ENCODE measurements at places on chromosomes 7 and 10.

- DNase-seq: peak; percentile 68
These were observed 17.8 kb downstream of the SGMS1 start for GRCh38 chr10:50605951-50606270.

DNA sequence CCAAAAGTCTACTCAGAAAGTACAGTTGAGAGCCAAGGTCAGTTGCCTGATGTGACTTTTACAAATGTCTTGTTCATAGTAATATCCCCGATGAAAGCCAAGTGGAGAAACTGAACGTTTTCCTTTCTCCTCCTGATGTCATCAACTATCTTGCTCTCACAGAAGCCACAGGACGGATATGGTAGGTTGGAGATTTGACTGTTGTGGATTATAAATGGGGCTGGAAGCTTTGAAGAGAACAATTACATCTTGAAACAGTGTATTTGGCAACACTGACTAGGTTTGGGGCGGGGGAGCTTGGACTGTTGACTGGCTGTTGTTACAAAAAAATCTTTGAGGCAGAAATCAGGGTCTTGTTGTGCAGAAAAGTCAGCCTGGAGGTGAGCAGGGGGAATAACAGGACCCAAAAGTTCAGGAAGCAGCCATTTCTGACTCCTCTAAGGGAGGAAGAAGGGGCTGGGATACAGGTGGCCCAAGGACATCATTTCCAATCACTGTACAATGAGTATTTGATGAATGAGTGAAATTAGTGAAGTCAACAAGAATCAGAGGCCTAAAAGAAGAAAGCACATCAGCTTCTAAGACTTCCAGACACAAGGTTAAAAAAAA lies 24.3 kb downstream of the PLEKHS1 start:
- no peak for DNase-seq

DNA sequence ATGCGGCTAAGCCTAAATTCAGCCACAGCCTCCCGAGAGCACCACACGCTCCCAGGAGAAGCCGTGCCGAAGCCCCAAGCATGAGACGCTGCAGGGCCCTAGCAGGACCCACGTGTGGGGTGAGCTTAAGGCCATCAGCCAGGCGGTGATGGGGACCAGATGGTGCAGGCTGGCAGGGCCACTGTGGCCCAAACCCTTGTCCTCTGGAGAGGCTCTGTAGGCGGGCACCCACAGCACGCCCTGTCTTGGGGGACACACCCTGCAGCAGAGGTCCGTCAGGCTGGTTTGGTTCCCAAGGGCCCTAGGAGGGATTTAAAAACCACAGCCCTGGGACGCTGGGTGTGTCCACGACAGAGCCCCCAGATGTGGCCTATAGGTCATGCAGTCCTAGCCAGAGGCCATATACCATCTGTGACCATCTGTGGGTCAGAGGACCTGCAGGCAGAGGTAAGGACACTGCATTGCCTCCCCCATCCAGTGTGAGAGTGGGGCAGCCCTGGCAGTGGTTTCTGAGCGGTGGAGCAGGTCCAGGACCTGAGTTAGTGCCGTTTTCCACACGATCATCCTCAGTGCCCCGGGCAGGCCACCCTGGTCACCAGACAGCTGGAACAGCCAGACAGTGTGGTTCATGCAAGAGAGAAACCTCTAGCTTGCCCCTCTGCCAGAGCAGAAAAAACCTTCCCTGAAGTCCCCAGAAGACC lies 39.6 kb upstream of the INPP5A start:
- DNase-seq: no peak

- DNase-seq: no peak
These were observed 7.6 kb downstream of the ATP5F1C start for GRCh38 chr10:7795605-7796004.

DNA sequence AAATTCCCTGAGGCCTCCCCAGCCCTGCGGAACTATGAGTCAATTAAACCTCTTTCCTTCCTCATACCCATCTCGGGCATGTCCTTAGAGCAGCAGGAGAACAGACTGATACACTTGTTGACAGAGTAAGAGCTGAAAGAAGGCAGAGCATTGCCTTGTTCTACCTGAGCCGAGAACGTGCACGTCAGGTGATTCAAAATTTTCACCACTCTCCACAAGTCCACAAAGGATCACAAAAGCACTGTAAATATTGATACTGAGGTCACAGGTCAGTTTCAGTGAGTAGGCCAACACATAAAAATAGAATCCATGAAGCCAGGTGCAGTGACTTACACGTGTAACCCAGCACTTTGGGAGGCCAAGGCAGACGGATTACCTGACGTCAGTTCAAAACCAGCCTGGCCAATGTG lies 27.8 kb downstream of the DCLRE1C start:
- no peak for DNase-seq

DNA sequence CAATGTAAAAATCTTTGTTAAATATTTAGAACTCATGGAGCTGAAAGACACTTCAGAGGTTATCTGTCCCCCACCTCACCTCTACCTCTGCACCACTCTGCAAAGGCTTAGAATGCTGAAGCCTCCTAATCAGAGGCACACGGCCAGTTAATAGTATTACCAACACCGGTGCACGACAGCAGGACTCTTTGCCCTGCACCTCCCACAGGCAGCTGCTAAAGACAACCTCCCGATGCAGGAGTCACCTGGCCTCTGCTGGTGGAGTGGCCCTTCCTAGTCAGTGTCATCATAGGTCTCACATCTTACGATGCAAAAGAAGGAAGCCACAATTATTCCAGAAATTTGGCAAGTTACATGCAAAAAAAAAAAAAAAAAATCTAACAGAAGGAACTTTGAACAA lies 66.6 kb upstream of the MGMT start:
- DNase-seq: no peak

DNA sequence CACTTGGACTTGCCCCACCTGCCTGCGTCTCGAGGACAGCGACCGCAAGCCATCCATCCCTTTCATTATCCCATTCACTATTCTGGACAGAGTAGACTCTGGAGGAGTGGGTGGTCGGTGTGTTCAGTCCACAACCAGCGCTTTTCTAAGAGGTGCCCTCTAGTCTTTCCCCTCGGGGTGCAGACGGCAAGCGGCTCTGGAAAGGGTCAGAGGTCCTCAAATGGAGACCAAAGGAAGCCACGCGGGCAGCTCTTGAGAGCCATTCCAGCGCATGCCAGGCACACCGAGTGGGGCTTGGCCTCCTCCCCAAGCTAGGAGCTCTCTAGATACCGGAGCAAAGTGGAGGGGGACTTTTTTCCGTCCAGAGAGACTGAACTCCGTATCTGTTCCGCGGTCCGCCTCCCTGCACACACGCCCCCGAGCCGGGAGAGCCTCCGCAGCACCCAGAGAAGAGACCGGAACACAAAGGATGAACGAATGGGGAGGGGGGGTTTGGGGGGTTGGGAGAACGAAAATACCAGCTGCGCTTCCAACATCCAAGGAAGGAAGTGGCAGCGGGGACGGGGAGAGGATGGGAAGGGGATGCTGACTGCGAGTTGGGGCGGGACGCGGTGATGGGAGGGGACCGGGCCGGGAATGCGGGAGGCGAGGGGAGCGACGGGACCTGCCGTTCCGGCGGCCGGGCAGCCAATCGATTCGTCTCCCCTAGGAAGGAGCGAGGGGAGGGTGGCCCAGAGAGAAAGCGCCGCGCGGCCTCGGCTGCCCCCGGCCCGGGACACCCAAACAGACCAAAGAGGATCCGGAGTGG lies 515 bp downstream of the GSDME start:
- DNase-seq: peak; percentile 30

DNA sequence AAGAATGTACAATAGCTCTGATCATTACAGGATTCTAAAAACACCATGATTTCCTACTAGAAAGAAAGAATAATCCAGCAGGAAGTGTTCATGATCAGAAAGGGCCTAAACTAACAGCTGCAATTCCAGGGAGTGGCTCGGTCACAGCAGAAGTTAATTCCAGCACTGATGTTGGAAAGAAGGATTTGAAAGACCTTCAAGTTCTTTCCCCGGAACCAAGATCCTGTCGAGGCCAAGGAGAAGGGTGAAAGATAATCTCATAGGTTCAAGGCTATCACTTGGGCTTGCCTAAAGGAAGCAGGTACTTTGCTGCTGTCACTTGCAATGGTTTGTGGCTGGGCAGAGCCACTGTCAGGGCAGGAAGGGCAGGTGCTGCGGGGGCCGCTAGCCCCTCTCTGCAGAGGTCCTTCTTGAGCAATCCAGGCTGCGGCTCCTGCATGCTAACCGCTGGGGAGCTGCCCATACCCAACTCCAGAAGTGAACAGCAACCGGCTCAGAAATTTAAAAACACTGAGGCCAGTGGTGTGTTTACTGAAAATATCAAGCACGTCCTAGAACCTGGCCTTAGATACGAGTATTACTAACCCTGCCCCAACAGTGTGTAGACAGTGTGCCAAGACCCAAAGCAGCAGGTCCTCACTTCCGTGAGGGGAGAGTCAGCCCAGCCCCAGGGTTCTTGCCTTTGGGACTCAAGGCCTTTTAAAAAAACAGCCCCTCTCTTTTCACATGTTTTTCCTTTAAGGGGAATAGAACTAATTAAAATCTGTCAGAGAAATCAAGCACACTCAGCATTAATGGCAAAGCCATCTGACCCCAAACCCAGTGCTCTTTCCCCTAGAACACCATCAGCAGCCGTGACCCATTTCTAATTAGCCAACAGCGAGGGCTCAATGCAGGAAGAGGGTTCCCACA lies 76.8 kb downstream of the VIPR2 start:
- no peak for DNase-seq

DNA sequence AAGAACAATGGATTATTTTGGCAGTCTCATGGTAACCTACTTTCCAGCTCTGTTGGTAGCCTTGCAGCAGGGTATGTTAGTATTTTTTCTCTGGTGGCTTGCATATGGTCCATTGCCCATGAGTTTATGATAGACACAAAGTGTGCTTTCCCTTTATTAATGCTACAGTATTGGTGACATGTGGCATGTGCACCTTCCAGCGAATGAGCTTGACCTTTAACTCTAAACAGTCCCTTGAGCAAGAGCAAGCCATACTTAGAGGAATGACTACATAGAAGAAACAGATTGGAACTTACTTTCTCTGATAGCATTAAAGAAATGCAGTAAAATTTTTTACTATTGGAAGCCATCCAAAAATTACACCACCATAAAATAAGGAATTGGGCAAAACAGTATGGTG lies 73.9 kb downstream of the VTI1A start:
- DNase-seq: no peak

- no peak for DNase-seq
These were observed 239.7 kb upstream of the KLF6 start for GRCh38 chr10:4024516-4025245.

DNA sequence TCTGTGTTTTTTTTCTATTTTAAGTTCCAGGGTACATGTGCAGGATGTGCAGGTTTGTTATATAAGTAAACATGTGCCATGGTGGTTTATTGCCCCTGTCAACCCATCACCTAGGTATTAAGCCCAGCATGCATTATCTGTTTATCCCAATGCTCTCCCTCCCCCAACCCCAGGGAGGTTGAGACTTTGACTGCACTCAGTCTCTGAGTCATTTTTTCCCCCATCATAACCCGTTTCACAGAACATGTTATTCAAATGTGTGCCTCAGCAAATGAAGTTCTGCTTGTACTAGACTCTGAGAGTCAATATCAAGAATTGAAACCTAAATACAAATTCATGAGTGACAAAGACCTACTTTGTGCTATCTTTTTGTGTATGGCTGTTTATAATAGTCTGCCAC lies 70.0 kb upstream of the CYP26C1 start:
- no peak for DNase-seq

DNA sequence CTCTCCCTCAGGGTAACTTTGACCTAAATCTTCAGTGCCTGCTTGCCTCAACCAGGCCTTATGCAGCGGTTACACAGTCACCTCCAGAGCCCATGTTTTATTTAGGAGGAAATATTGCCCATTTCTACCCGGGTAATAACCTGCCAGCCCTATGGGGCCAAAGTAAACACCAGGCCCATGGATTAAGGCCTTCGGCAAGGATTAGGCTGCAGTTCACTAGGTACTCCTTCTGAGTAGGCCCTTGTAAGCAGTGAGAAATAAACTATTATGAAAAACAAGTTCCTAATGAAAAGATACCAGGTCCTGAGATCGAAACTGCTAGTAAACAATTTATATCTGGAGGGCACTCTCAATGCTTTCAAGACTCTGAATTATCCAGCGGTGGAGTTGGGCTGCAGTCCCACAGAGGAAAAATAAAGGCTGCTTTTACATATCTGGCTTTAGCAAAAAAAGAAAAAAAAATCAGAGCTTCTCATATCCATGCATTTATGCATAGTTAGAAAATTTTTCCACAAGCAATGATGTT lies 3.7 kb upstream of the HOXA10 start:
- DNase-seq: no peak

- no peak for DNase-seq
These were observed at the start of gene PDE6C for GRCh38 chr10:93612311-93612710. TSS of gene PDE6C (plus strand) at chr10:93612537. CDS start at chr10:93612726, 189 bp downstream.

- peak; percentile 71 for DNase-seq
These were observed 4.3 kb downstream of the KCNH2 start for GRCh38 chr7:150973571-150974451.

- no peak for DNase-seq
These were observed 12.3 kb downstream of the UPP1 start for GRCh38 chr7:48101352-48101751.

DNA sequence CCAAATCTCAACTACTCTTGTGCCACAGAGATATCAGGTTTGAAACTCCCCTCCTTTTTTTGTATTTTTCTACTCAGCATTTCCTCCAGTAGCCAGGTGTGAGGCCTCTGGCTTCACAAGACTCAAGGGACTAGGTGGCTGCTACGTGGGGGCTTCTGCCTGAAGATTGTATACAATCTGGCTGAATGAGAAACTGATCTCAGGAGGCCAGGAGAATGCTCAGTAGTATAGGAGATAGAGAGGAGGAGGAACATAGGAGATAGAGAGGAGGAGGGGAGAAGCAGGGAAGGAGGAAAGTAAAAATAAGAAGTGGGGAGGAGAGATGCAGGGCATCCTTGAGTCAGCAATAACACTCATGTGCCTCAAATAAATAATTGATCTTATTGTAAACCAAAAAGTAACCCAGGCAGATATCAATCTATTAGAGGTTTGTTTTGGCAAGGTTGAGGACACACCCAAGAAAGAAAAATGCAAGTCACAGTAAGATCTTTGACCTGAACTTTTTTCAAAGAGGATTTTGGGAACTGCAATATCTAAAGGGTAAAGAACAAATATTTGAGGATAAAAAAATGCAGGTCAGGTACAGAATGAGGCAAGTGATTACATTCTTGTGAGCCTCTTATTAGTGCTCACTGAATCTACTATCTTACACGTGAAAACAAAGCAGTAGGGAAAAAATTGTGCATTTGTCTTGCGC lies 36.8 kb downstream of the AKR1C8 start:
- DNase-seq: no peak

GRCh38 chr7:115356139-115356746 lies 434.3 kb downstream of the MDFIC start:
- DNase-seq: peak; percentile 18

DNA sequence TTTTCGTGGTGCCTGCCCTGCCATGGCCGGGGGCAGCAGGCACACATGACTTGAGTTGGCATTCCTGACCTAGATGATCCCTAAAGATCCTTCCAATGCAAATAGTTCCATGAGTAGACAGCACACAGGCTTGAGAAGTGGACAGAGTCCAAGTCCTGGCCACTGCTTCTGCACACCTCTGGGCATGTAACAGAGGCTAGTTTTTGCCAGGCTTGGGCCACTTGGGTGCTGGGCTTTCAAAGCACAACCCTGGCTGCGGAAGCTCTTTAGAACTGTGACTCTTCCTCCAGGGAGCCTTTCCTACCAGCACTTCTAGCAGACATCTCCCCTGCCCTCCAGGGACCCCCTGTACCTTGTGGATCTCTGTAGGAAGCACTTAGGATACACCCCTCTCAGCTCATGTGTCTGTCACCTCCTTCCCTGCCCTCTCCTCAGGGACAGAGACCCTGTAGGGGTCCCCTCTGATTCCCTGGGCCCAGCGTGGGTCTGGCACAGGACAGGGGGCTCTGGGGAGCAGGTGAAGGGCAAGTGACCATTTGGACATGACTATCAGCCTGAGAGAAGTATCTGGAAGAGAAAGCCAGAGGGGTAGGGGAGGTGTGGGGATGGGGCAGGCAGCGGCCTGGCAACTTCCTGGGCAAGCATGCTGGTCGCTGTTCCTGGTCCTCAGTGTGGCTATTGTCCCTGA lies 36.2 kb downstream of the ZCCHC24 start:
- DNase-seq: no peak
